Pancreas (tissue), 10 donors: ENCODE measurements at places on chromosomes 4 and X. TPM values are rescaled to one million over a fixed set of nuclear protein-coding genes. Genes with fewer than 3 reads are reported as not detected.

The PF4V1 gene
- not detected for total RNA-seq

DNA sequence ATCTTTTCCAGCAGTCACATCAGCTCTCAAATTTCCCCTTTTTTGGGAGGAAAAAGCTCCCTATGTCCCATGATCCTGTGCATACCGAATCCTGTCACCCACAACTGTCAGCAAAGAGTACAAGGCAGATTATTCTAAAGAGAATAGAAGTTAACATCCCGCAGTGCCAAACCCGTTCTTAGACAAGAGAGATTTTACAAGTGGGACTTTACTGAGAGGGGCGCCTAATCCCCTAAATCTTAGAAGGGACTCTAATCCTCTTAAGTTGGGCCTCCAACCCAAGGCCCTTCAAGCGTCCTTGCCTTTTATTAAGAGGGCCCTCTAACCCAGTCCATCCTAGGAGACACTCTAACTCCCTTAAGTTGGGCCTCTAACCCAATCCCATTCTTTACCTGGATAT lies 193.9 kb downstream of the CPXCR1 start:
- DNase-seq: no peak

DNA sequence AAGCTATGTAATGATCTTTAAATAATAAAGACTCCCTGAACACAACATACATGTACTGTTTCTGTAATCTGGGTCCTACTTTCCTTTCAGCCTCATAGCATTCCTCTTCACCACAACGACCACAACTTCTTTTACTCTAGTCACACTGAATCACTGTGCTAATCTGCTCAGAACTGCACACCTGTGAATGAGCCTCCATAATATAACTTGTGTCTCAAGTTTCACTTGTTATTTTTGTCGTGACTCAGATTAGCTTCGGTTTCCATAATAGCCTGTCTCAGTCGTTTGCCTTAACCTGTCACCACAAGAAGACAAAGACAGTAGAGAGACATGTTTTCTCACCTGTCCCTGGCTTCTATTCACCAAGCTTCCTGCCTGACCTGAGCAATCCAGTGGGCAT lies 61.8 kb downstream of the MAGED1 start:
- DNase-seq: no peak

GRCh38 chr4:5284517-5284916 lies 233.2 kb downstream of the STK32B start:
- DNase-seq: no peak

The FGFR3 gene
- 61.0 TPM for total RNA-seq

- DNase-seq: no peak
Observed at GRCh38 chr4:86898562-86898961, 6.3 kb upstream of the C4orf36 start.

- DNase-seq: no peak
Observed at GRCh38 chr4:153890761-153891160, 101.9 kb upstream of the SFRP2 start.

- peak; percentile 68 for DNase-seq
Observed at GRCh38 chr4:140152013-140152703, 1.8 kb downstream of the MAML3 start.

DNA sequence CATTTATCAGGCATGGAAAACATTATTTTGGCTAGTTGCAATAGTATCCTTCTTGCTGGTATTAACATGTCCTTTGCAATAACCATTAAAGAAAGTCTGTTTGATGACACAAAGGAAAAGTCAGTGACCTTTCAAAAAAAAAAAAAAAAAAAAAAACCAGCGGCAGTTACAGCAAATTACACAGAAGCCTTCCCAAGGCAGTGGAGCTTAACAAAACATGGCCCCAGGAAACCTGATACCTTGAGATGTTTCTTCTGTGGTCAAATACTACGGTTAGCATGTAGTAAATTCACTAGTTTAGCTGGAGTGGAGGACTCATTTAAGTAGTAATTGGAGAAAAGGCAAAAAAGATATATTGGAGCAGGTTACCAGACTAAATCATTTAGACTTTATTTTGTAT lies 359.1 kb downstream of the DACH2 start:
- DNase-seq: no peak

- no peak for DNase-seq
Observed at GRCh38 chrX:112947981-112948615, 107.5 kb upstream of the AMOT start.

GRCh38 chr4:143397335-143397734 lies 60.7 kb downstream of the GAB1 start:
- DNase-seq: no peak

The CENPVL2 gene
- not detected for total RNA-seq

GRCh38 chr4:54695788-54696187 lies 38.0 kb downstream of the KIT start:
- DNase-seq: no peak

- DNase-seq: no peak
Observed at GRCh38 chrX:20829665-20830491, 544.3 kb upstream of the CNKSR2 start.

- no peak for DNase-seq
Observed at GRCh38 chrX:1394731-1395501, 3.0 kb upstream of the SLC25A6 start.

The GALNTL6 gene
- 0.41 TPM for total RNA-seq

DNA sequence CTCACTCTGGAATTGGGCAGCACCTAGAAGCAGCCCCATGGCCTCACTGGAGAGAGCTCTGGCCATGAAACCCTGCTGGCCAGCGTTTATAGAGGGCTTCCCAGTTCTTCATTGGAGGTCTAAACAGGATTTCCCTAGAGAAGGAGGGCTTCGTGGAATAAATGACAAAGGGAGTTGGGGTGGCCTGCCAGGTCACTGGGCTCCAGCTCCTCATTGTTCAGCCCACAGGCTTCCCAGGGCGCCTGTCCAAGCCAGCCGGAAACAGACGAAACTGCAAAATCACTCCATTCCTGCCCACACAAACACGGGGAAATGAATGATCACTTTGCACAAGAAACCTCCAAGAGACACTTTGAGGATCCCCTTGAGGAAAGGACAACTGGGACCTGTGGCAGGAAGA lies 189.7 kb downstream of the TSPAN5 start:
- DNase-seq: no peak

- no peak for DNase-seq
Observed at GRCh38 chr4:138868562-138868961, 147.0 kb upstream of the NOCT start.

DNA sequence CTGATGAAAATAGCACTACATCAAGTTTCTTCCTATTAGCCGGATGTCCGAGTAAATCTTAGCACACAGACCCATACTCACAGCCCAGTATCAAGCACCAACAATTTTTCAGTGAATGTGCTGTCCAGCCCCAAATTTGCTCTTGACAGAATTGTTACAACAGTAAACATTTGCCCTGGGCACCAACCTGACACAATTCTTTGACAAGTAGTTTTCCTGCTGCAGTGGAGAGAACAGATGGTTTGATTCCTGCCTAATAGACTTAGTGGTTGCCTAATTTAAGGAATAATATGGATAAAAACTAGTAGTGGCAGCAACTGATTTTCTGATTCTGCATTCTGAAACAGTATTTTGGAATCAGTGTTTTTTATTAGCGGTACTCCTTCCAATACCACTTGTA lies 253.6 kb downstream of the SLC39A8 start:
- no peak for DNase-seq

DNA sequence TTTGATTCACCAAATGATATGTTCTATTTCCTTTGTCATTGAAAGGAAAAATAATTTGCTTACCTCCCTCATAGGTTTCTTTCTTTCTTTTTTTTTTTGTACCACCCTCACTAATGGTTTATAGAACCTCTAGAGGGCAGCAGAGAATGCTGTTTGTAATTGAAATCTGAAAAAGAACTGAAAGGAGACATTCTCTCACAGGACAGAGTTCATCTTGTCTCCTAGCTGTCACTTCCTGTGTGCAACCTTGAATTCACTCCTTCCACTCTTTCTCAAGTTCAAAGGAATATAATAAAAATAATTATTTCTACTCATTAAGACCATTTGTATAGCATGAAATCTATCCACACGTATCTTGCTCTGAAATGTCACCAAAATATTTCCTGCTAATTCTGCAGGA lies 51.0 kb downstream of the GUCY1B1 start:
- no peak for DNase-seq

The CTAG1B gene
- total RNA-seq: not detected

GRCh38 chrX:148530464-148531077 lies 30.2 kb downstream of the AFF2 start:
- no peak for DNase-seq

The BGN gene
- 5.2 TPM for total RNA-seq

The LSM6 gene
- total RNA-seq: 9.4 TPM

- no peak for DNase-seq
Observed at GRCh38 chrX:49064735-49065134, 5.9 kb downstream of the CCDC120 start.

GRCh38 chrX:39152106-39152649 lies 350.9 kb downstream of the MID1IP1 start:
- peak; percentile 80 for DNase-seq

The SPRY1 gene
- total RNA-seq: 23.7 TPM

- DNase-seq: no peak
Observed at GRCh38 chr4:37799941-37800554, 26.4 kb upstream of the PGM2 start.

GRCh38 chr4:89156174-89156914 lies 45.0 kb downstream of the TIGD2 start:
- no peak for DNase-seq

The ASMTL gene
- 15.3 TPM for total RNA-seq

The OPHN1 gene
- 2.6 TPM for total RNA-seq

DNA sequence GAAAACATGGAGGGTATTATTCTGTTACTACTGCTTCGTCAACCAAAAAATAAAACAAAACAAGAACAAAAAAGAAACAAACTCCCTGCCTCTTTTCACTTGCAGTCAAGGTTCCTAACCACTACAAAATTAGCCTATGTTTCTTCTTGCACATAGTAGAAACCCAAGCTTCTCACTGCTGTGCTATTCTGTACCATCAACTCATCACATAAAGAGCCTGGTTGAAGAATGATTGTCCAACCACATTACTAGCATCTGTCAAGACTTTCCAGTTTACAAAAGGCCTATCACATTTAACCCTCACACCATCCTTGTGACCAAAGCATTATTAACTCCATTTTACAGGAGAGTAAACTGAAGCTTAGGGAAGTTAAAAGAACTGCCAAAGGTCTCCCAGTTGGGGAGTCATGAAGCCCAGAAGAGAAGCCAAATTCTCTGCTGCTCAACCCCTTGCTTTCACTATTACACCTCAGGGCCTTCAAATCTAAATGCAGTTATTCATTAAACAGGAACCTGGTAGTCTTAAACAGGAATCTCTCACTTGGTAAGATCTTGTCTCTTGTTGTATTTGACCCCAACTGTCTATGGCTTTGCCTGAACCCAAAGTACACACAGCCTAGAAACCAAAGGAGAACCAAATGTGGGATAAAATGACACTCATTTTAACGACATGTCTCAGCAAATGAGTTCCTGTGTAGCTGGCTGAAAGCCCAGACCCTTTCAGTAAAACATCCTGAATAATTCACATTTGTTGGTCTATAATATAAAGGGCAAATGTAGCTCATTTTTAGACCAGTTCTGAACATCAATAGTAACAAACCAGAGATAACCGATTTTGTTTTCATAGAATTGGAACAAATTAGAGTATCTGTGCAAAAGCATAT lies 8.6 kb downstream of the F9 start:
- no peak for DNase-seq

- DNase-seq: no peak
Observed at GRCh38 chr4:3283483-3283882, 9.3 kb upstream of the RGS12 start.

- no peak for DNase-seq
Observed at GRCh38 chr4:184756399-184756798, 22.5 kb upstream of the CENPU start.

DNA sequence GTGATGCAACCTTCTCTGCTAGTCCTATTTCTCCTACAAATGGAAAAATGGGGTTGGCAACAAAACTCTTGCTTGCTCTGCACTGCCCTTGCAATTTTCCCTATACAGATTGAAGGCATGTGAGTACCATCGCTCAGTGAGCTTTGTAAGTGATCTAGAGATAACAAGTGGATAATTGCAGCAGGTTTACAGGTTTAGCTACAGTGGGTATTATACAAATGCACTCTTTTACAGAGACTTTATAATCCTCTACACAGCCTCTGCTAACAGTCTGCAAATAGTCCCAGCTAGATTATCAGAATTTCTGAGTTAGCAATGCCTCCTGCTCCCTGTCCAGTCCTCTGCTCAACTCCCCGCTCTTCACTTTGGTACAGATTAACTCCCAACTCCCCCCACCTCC lies 11.1 kb downstream of the LEF1 start:
- no peak for DNase-seq

DNA sequence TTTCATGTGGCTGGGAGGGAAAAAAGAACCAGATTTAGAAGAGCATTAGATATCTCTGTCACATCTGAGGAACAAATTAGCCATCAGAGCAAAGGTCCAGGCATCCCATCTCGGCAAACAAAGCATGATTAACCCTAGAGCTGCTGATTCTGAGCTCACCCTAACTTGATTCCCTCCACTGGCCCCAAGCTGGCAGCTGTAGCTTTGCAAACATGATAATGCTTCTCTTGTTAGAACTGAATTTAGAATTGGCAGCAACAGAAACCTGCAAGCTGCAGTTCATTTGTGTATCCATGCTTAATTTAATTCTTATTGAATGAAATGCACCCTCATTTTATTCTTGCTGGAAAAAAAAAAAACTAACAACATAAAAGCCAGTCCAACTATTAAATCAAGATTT lies 289.2 kb downstream of the IL1RAPL1 start:
- no peak for DNase-seq

GRCh38 chr4:109939190-109939589 lies 26.5 kb downstream of the EGF start:
- DNase-seq: no peak

DNA sequence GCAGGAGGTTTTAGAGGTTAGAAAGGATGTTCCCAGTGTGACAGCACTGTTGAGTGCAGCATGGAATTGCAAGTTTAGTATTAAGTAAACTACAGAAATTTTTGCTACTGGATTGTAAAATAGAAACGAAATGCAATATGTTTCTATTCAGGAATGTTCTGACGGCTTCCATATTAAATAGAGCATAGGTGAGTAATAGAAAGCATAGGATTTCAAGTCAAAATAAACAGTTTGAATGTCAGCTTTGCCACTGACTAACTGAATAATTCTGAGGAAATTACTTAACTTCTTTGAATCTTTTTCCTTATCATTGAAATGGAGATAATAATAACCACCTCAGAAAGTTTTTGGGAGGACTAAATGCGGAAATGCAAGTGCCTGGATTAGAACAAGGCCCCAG lies 331.9 kb upstream of the GK2 start:
- no peak for DNase-seq

GRCh38 chr4:7107166-7107905 lies 39.5 kb upstream of the GRPEL1 start:
- no peak for DNase-seq
